ENCODE measurements at places on chromosomes 4 and X.

GRCh38 chr4:182194091-182194824 is 48.9 kb upstream of the TENM3 start:
- DNase-seq: no peak

GRCh38 chr4:52366621-52367020 is 292.5 kb downstream of the USP46 start:
- no peak for DNase-seq

DNA sequence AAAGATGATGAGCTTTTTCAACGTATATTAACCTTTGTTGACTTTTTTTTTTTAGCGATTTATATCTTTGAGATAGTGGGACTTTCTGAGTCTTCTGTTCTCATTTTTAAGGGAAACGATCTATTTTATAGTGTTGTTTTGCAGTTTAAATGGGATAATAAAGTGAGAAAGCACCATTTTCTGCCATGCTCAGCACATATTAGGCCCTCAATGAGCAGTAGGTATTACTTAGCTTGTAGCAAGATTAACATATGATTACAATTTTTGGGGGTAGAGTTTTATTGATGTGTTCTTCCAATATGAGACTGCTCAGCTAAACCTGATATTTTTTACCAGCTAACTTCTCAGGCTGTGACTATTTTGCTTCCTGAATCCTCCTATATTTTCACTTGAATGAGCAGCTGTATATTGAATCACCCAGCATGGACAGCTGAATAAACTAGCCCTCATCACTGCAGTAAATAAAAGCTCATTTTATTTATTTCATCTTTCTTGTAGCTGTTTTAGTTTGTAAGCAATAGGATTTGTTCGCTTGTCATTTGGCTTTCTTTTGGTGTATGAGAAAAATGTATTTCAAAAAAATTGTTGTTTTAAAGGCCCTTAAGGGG is 43.7 kb downstream of the UGT8 start:
- no peak for DNase-seq

- no peak for DNase-seq
Observed at GRCh38 chr4:172055498-172055897, 242.3 kb downstream of the GALNTL6 start.

- peak; percentile 45 for DNase-seq
Observed at GRCh38 chr4:174365018-174365587, 81.4 kb downstream of the CEP44 start.

- peak; percentile 94 for DNase-seq
Observed at GRCh38 chr4:137310593-137311490, 221.5 kb downstream of the PCDH18 start.

- peak; percentile 39 for DNase-seq
Observed at GRCh38 chr4:15649914-15650545, 5.1 kb downstream of the FBXL5 start.

- peak; percentile 81 for DNase-seq
Observed at GRCh38 chrX:22950269-22951266, 49.2 kb upstream of the DDX53 start.

GRCh38 chr4:56302760-56303159 is 84.5 kb downstream of the AASDH start:
- no peak for DNase-seq

DNA sequence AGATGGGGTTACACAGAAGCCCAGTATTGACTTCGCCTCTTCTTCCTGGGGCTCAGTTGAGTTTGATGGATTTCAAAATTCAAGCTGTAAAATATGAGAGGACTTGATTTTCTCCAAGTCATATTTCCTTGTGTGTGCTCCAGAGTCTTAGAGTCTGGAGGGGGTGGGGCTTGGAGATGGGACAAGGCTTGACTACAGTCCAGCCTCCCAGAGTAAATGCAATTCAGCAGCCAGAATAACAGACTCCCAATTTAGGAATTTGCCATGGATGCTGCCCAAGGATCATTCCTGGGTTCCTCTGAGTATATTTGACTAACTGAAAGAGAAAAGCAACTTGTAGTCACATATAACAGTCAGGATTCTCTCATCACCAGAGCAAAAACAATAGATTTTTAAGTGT is 53.7 kb upstream of the RBPJ start:
- DNase-seq: no peak

DNA sequence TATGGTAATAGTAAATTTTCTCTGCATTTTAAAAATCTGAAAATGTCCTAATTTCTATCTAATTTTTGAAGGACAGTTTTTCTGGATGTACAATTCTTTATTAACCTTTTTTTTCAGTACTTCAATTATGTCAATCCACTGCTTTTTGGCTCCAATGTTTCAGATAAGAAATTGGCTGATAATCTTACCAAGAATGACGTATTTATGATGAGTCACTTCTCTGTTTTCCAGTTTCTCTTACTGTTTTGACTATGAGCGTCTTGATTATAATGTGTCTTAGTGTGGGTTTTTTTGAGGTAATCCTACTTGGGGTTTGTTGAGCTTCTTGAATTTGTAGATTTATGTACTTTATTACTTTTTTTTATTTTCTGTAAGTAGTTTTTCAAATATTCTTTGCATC is 47.2 kb downstream of the UGT2B11 start:
- no peak for DNase-seq

DNA sequence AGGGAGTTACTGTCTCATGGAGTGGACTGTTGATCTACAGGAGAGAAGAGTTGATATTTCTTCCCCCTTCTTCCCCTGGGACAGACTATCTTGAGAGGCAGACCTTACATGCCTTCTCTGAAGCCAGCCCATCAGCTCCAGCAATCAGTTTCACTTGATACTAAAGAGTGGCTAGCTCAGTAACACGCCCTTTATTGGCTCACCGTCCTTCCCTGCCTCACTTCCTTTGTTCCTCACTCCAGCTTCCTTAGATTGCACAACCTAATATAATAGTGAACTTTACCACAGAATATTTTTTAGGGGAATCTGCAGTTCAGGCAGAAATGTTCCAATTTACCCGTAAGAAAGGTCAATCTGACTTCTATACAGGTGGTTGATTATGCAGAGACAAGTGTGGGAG is 128.1 kb upstream of the NDP start:
- DNase-seq: no peak

- no peak for DNase-seq
Observed at GRCh38 chr4:133597251-133597650, 448.2 kb downstream of the PCDH10 start.

DNA sequence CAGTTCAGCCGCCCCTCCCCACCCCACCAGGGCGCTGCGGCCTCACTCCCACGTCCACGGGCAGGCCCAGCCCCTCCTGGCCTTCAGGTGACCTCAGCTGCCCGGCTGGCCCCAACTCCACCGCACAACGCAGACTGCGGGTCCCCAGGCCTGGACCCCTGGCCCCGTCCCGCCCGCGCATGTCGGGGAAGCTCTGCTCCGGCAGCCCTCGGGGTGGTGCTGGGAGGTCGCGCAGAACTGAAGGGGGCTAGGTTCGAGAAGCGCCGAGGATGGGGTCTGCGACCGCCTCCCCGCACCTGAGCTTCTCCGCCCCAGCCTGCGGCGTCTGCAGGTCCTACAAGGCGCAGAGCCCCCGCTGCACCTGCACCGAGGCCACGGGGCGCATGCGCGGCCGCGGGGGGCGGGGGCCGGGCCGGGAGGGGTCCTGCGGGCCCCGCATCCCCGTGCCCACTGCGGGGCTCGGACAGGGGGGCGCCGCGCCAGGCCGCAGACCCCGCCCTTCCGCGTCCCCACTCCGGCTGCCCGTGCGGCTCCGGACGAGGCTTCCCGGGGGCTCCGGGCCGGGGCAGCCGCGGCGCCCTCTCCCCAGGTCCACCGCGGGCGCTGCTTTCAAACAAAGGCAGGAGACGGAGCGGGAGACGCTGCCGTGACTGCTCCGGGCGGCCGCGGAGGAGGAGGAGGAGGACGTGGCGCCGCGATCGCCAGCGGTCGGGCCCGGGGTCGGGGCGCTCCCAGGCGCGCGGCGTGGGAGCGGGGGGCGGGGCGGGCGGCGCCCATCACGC is 672 bp upstream of the NAT8L start:
- DNase-seq: no peak

- no peak for DNase-seq
Observed at GRCh38 chrX:27463187-27463586, at the start of gene PPP4R3C. Gene PPP4R3C (minus strand): TSS chrX:27463341. CDS start chrX:27463296, 45 bp downstream.

DNA sequence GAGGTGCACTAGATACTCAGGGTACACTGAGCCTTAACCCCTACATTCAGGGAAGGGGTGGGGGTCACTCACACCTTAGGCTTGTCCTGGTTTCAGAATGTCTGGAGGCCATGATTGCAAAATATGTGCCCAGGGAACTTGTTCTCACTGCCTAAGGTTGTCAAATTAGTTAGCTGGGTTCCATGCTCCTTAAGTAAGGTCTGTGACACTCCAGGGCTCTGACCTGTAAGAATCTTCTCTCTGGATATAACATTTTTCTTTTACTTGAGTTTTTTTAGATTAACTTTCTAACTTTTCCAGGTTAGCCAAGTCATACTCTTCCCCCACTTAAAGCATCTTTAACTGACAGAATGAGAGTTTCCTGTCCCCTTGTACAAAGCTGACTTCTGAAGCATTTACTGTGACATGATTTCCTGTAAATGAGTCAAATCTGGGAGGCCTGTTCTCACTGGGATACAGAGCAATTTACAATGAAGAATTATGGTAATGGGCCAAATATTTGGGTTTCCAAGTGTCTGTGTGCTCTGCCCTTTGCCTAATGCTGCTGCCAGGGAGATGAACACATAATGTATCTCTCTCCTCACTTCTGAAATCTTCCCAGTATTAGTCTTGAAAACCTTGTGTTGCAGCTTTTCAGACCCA is 101.7 kb downstream of the GATB start:
- DNase-seq: peak; percentile 60

DNA sequence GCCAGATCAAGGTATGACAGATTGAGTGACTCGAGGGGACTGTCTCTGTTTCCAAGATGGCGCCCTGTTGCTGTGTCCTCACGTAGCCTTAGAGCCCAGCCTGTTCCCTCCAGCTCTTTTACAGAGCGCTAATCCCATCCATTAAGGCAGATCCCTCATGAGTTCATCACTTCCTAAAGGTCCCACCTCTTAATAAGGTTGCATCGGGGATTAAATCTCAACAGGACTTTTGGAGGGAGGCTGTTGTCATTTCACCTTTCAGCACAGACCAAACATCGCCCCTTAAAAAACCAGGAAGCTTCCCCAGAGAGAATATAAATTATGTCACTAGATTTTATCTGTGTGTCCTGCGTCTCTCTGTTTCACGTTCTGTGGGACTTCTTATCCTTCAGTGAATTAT is 32.6 kb upstream of the DHRSX start:
- no peak for DNase-seq

- DNase-seq: peak; percentile 48
Observed at GRCh38 chr4:143728166-143728565, 27.7 kb upstream of the FREM3 start.

DNA sequence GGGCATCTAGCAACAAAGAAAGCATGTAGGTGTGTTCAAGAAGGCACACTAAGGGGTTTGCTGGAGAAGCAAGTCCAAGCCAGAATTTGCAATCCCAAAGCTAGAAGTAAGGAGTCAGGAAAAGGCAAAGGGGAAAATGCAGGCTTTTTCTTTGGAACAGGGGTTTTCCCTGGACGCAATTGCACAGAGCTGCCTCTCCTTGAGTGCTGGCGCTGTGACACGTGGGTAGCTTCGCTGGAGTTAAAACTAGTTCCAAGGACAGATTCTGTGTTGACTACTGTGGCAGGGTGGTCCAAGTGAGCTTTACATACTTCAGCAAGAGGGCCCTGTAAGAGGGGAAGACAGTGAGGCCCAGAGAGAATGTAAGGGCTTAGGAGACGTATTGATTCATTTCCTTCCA is 277.1 kb downstream of the ADGRA3 start:
- DNase-seq: no peak

DNA sequence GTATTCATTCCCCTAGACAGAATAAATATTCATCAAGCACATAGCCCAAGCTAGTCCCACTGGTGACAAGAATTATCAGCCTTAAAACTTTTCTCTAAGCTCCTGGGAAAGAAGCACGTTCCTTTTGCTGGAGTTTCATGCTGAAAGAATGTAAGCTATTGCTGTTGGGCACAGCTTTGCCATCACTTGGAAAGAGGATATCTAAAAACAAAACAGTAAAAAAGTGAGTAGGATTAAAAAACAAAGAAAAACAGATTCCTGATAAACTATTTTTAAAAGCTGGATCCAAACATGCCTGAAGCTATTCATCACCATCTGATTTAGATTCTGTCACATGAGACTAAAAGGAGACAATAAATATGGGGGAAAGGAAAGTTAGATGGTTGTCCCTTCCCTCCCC is 176.8 kb downstream of the SCFD2 start:
- peak; percentile 61 for DNase-seq

GRCh38 chr4:90126805-90127204 is 389 bp upstream of the CCSER1 start:
- peak; percentile 3 for DNase-seq

DNA sequence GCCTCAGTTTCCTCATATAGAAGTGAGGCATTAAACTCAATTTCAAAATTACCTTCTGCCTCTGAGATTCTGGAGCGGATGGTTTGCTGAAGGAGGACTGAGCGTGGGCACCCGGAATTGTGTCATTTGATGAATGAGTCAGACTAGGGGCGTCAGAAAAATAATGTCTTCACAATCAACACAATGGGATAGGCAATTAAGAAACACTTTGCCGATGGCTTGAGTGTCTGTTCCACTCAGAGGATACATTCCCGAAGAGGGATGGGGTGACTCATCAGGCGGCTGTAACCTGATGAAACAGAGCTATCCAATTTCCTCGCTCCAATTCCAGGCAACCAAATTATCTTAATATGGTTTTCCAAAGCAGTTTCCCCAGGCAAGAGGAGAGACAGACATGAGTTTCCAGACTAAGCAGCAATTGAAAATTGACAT is 1.2 kb upstream of the CHRNA9 start:
- DNase-seq: peak; percentile 80

GRCh38 chr4:53852343-53852742 is 212.1 kb downstream of the CHIC2 start:
- DNase-seq: peak; percentile 88

GRCh38 chr4:155703486-155704247 is 37.0 kb downstream of the GUCY1A1 start:
- DNase-seq: peak; percentile 12

DNA sequence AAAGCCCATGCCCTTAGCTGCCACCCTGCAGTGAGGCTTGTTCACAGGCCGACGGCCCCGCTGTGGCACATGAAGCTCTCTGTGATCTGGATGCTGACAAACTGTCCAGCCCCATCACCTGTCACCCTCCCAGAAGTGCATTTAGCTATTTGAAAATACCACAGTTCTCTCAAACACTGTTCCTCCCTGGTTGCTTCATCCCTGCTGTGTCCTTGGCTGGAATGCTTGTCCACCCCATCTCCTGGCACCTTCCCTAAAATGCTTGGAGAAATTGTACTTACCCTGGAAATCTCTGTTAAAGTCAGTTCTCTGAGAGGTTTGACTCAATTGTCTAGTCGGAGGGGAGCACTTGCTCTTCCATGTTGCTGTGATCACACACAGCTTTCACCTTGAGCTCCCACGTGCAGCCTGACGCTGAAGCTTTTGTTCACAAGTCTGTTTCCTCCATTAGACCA is 10.1 kb downstream of the SYNPO2 start:
- no peak for DNase-seq

DNA sequence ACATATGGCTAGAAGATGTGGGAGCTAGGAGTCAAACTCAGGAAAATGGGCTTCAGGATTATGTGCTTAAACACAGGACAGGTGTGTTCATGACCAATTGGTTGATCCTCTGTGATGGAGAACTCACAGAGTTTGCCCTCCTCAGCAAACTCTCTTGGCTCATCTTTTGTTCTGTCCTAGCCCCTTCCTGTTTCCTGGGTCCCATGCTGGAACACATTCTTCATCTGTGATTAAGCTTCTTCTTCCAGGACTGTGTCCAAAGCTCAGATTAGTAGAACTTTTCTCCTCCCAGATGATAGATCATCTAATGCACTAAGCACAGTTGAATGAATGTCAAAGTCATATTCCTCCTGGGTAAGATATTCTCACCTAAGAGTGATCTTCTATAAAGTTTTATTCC is 38.8 kb upstream of the TCEANC start:
- DNase-seq: no peak

All from astrocyte of the spinal cord (primary cell).